ENCODE measurements at places on chromosomes 5 and 9.

GRCh38 chr5:17910318-17910717 is 276.1 kb downstream of the TAF11L14 start:
- no peak for DNase-seq

DNA sequence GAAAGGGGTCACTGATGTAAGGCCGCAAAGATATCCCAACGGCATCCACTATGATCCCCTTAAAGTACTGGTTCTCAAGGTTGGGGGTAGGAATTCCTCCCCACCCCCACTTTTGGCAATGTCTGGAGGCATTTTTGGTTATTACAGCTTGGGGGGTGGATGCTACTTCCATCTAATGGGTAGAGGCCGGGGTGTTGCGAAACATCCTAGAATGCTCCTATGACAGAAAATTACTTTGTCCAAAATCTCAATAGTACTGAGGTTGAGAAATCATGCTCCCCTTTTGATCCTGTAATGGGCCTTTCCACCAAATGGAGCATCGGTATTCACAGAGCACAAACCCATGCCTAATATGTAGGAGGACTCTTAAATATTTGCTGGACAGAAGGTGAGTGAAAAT is 20.8 kb upstream of the TCERG1 start:
- no peak for DNase-seq

- no peak for DNase-seq
Observed at GRCh38 chr9:32376285-32376684, 8.2 kb upstream of the ACO1 start.

DNA sequence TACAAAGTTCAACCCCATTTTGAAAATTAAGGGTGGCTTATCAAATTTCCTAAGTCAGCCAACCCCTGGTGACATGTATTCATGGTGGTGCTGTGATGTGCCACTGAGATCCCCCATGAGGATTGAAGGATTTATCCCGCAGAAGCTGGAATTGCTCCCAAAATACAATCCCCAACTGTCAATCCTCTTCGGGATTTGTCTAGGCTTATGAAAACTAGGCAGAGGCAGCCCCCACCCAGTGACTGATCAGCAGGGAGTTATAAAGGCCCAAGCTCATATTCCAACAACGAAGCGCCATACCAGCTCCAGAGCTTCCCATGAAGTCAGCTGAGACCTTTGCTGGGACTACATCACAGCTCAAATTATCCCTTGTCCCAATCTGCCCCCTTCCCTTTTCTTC is 316.0 kb downstream of the ENC1 start:
- DNase-seq = no peak

DNA sequence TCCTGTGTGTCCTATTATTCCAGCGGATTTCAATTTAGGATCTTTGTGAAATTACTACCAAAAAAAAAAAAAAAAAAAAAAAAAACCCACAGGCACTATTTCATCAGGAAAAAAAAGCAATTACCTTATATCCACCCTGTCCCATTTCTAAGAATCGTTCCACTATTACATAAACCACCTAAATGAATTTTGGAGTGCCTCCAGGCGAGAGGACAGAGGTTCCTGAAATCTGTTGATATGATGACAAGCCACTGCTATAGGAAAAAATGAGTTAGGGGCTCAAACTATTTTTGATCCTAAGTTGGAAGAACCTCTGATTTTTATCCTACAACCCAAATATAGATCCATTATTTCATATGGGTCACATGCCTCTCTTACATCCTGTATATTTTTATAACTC is 177.9 kb downstream of the GNAQ start:
- no peak for DNase-seq

DNA sequence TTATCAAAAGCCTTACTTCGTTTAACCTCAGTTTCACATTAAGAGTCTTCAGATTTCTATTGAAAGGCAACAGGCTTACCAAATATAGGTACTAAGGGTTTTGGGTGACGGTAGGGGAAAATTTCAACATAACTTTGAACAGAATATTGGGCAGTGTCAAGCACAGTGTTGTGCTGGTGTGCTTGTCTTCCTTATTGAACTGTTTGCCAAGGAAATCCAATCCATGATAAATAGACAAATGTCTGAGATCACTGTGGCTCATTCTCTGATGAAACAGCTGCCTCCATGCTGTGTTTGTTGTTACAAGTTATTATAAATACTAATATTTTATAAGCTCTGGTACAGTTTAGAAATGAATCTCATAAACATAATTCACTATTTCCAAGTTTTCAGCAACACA is 730.1 kb downstream of the NR2F1-AS1 start:
- DNase-seq = no peak

DNA sequence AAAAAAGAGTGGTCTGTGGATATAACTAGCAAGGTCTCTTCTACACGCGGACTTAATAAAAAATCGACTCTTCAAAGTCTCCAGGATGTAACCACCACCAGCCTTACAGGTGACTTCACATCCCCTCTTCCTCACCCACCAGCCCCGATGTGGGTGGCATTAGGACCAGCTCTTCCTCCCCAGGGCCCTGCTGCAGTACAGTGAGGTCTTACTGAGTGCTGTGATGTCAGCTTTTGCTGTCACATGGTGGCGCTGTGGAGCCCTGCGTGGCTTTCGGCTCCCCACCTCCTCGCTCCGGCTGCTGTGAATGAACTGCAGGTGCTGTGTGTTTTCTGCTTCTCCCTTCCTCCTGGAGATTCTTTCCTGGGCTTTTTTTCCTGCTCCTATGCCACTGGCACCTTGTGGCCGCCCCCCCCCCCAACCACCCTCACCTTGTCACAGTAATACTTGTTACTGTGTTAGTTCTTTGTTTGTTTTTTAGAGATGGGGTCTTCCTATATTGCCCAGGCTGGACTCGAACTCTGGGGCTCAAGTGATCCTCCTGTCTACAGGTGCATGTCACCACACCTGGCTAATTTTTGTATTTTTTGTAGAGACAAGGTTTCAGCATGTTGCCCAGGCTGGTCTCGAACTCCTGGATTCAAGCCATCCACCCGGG is 15.8 kb upstream of the RAPGEF1 start:
- peak; percentile 75 for DNase-seq

- no peak for DNase-seq
Observed at GRCh38 chr5:96857454-96857853, 18.8 kb upstream of the ERAP2 start.

DNA sequence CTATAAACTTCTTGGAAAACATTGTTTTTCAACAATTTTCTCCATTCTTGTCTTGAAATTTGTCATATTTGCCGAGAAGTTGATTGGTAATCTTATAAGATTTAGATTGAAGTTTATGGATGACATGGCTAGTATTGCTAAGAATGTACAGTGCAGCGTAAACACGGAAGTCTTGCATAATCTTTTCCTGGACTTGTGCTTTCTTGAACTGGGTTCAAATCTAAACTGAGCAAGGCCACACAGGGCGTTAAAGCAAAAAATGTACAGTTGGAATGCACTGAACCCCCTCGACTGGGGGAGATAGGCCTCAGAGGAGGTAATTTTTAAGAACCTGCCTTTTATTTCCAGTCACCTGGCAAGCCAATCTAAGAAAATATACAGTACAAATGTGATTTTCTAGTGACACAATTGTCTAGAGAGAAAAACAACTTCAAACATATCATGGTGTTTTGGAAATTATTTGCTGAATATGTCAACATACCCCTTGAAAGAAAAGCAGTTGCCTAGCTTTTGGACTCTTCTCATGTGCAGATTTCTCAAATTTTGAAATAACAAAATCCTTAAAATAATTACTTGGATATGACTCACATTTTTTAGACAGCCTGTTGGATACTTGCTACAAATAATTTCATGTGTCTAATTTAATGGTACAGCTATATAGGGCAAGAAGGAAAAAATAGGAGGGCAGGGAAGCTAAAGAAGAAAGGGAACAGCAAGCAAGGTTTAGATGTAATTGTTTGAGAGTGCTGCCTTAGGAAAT is 18.5 kb upstream of the GAS1 start:
- no peak for DNase-seq

DNA sequence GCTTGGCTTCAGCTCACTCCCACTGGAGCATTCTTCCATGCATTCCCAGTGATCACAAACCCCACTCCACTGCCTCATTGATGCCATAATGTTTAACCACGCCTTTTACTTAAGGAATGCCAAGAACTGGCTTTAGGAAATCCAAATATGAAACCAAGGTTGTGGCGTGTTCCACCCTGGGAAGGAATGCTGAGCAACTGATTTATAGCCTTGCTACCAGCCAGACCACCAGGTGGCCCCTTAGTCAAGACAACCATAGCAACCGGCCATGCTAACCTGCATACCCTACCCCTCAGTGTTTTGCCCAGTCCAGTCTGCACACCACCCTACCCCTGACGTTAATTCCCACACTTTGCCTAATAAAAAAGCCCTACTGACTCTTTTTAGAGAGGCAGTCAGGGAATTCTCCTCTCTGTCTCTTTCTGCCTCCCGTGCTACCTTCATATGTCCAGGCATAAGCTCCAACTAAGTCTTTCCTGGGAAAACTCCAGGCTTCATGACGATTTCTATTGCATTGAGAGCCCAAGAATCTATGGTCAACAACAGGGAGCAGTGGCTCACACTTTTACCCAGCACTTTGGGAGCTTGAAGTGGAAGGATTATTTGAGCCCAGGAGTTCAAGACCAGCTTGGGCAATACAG is 27.0 kb upstream of the PRRC2B start:
- DNase-seq = no peak

DNA sequence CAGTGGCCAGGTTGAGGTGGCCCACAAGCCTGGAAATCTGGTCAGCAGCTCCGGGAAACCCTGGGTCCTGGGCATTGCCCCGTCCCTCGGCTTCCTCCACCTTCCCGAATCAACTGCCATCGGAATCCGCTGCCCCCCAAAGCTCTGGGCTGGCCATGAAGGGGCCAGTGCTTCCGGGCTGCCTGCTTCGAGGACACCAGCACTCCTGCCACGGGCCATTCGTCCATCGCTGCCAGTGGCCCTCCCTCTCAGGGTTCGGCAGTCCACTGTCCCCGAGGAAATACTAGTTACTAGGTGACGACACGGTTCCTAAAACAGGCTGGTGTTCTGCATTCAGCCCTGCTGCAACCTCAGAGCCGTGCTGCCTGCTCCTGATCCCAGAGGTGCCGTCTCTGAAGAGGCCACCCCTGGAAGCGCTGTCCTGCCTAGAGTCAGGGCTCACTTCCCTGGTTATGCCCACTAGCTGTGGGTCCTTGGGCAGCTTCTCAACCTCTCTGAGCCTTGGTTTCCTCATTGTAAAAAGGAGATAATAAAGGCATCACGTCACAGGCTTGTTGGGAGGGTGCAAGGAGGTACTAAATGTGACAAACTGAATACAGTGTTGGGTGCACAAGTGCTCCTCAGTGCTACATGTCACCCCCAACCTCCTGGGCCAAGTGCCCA is 3.5 kb upstream of the WDR5 start:
- DNase-seq = no peak

- no peak for DNase-seq
Observed at GRCh38 chr5:10409504-10409903, 32.2 kb upstream of the ROPN1L start.

- no peak for DNase-seq
Observed at GRCh38 chr9:72299017-72299603, 65.9 kb downstream of the ZFAND5 start.

- DNase-seq = no peak
Observed at GRCh38 chr5:158796812-158797497, 302.8 kb downstream of the EBF1 start.

- DNase-seq = no peak
Observed at GRCh38 chr9:112299514-112299913, 33.9 kb downstream of the PTBP3 start.

- DNase-seq = no peak
Observed at GRCh38 chr5:135221187-135221473, 177.9 kb downstream of the MACROH2A1 start.

- no peak for DNase-seq
Observed at GRCh38 chr5:124527220-124527991, 219.0 kb downstream of the ZNF608 start.

DNA sequence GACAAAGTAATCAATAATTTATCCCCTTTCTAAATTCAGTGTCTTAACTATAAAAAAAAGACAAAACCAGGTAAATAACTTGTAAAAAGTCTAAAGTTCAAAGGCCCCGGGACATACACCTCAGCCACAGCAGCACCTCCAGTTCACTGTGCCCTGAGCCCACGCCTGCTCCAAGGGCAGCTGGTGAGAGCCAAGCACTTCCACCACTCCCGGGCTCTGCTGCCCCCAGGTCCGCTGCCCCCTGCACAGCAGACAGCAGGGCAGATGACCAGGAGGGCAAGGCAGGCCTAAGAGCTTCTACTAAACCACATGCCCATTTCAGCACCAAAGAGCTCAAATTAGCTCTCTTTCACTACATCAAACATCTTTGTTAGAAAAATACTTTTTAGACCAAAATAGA is 91.9 kb downstream of the CAMSAP1 start:
- no peak for DNase-seq

DNA sequence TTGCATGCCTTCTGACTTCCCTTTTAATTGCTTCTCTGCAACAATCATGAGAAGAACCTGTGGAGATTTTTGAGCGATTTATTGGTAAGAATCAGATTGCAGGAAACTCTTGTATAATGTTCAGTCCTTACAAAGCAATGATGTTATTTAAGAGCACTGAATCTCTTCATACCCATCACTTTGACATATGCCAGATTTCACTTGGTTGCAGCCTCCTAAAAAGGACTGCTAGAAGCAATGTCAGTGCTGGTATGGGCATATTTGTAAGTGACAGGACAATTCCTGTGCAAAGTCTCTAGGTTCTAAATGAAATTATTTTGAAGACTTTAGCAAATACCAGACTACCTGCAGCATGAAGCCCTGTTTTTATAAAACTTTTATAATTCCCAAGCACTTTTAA is 2272.7 kb upstream of the WWC1 start:
- DNase-seq = no peak

GRCh38 chr9:97577051-97577450 is 56.1 kb downstream of the TSTD2 start:
- no peak for DNase-seq

GRCh38 chr5:6705088-6705487 is 8.1 kb upstream of the TENT4A start:
- DNase-seq = no peak

- no peak for DNase-seq
Observed at GRCh38 chr5:80565330-80565729, 4.8 kb downstream of the ANKRD34B start.

GRCh38 chr5:17180864-17181723 is 36.3 kb upstream of the BASP1 start:
- no peak for DNase-seq

GRCh38 chr9:92734931-92735635 is 29.6 kb downstream of the BICD2 start:
- DNase-seq = no peak

Measured in effector CD8-positive, alpha-beta T cell (primary cell).